Activated CD4-positive, alpha-beta T cell treated with anti-CD3 and anti-CD28 coated beads for 24 hours (primary cell): ENCODE measurements at places on chromosomes 4 and X.

DNA sequence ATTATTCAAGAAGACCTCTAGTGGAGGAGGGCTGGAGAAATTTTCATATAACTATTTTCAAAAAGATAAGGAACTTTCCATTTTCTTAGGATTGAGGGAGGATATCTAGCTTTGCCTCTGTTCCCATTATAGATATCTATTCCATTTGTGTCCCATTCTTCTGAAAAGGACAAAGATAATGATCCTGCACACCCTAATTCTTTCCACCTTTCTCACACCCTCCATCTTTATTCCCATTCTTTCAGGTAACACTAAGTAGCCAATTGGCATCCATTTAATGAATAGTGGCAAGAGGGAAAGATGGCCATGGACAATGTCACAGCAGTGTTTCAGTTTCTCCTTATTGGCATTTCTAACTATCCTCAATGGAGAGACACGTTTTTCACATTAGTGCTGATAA is at the start of gene OR13H1:
Gene OR13H1, plus strand, starts transcription at position 301 of the 400 bp plus-strand sequence. Its CDS starts 0 bp downstream, at position 301.
- DNase-seq: no peak

GRCh38 chr4:75997946-75998345 is 7.2 kb upstream of the SDAD1 start:
- no peak for DNase-seq

- DNase-seq: no peak
These were observed 393.6 kb downstream of the CENPC start for GRCh38 chr4:67151376-67152343.

DNA sequence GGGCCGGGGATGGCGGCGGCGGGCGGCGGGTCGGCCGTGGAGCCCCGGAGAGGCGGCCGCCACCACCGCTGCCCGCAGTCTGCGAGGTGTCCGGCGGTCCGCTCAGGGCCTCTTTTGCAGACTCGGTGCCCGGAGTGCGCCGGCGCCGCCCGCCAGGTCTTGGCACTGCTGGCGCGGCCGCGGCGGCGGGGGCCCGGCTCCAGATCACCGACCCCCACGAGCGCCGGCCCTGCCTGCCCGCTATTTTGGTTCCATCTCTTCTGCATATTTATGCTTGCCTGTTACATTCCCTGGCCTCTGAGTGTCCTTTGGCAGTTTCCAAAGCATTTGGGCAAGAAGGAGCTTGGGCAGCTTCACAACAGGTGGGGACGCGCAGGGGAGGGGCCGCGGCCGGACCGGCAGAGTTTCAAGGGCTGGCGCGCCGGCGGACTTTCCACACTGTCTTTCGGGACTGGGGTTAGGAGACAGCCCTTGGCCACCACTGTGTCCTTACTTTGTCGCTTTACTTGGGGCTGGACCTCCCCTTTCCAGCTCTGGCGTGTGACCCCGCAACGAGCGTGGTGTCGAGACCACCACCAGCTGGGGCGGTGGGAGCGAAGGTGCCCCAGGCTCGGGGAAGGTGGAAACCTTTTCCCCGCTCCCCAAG is 668 bp upstream of the TAPT1 start:
- peak; percentile 17 for DNase-seq

- DNase-seq: no peak
These were observed 82.5 kb downstream of the GATB start for GRCh38 chr4:151678048-151678872.

DNA sequence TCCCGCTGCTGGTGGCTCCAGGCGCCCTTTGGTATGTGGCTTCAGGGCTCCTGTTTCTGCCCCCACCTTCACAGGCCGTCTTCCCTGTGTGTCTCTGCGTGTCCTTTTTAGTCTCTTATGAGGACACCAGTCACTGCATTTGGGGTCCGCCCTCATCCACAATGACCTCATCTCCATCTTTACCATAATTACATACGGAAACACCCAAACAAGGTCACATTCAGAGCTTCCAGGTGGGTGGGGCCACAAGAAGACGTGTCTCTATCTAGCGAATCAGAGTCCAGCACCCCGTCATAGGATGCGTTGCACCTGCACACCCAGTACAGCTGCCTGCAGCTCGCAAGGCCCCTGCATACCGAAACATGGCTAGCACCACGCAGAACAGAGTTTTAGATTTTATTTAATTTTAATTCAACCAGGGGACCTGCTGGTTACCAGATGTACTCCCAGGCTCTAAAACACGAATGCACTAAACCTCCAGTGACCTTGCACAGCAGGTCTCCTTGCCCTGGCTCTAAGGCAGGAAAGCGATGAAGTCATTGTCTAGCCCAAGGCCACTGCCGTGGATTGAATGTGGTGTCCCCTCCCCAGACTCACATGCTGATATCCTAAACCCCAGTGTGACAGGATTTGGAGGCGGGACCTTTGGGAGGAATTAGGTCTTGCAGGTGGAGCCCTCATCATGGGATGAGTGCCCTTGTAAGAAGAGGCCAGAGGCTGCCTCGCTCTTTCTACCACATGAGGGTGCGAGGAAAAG is 30.3 kb downstream of the ABLIM2 start:
- DNase-seq: no peak

DNA sequence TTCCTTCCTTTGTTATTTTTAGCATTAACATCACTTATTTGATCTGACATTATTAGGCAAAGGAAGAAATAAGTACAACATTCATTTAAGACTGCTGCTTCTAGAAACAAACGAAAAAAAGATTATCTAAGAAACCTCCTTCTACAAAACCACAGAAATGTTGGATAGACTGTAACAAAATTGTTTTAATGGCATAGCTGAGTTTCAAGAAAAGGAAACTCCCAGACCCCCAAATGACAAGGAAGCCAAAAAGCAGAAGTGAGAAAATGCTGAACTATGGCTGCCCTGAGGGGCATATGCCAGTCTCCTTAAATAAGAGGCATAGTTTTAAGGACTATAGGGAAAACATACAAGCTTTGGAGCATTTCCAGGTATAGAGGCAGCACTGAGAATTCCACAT is 1431.6 kb upstream of the TENM3 start:
- DNase-seq: no peak

GRCh38 chr4:176838601-176839433 is 46.1 kb upstream of the VEGFC start:
- DNase-seq: no peak

GRCh38 chr4:127162741-127163140 is 470.0 kb upstream of the INTU start:
- no peak for DNase-seq

DNA sequence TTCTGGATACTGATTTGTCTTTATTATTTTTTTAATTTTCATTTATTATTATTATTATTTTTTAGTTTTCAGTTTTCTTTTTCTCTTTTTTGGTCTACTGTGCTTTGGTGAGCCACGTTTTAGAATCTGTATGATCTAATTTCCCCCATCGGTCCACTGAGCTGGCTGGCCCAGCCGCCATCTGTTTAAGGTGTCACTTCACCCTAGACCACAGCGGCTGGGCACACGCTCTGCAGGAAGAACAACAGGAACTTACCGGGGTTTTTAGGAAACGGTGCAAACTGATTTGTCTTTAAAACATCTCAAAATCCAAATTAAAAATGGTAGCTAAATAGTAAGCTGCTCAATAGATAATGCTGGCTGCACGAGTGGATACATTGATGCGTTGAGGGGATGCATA is 48.8 kb upstream of the AMOT start:
- DNase-seq: no peak

DNA sequence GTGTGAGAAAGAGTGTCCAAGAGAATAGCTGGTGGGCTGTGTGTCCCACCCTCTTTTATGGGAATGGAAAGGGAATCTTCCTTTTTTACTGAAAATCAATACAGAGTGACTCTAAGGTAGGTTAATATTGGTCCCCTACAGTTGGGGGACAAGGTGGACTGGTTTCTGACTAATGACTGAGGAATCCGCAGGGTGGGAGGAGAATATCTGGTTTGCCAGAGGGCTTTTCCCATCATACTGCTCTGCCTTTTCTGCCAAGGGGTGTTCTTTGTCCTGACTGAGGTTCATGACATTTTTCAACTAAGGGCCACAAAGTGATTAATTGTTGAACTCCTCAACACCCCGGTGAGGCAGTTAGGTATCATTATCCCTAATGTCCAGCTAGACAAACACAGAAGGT is 261.6 kb downstream of the SPATA18 start:
- DNase-seq: no peak

- no peak for DNase-seq
These were observed 6.4 kb upstream of the FGFBP1 start for GRCh38 chr4:15944895-15945294.

DNA sequence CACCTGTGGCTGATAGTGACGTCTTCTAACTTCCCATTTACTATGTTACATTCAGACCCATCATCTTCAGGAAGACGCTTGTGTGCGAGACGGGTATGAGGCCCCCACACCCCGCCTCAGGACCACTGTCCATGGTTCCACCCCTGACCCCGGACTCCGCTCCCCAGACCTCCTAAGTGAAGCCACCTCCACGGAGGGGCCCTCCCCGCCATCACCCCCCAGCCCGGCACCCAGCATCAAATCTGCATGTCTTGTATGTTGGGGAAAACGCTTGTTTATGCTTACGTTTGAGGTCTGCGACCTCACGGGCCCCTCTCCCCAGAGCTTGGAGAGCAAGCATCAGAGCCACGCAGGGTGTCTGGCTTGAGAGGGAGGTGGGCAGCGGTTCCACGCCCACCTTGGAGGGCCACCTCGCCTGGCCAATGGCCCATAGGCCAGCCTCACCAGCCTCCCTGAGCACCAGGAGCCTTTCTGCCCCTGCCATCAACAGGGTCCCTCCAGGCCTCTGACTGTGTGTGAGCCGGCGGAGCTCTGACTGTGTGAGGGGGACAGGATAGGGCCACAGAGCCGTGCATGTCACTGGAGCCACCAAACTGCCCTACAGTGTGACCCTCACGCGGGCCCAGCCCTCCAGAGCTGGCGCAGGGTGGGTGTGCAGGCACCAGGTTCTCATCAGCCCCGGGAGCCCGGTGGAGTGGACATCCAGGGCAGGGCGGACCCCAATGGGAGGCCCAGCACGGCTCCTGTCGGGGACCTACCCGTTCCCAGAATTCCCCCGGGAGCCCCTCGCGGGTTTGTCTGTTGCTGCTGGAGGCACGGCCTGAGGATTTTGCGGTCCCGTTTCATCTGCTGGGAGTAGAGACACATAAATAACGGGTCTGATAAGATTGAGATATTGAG is 88.4 kb upstream of the NKX1-1 start:
- no peak for DNase-seq

- DNase-seq: no peak
These were observed 118.8 kb upstream of the CBR4 start for GRCh38 chr4:169128902-169129301.

DNA sequence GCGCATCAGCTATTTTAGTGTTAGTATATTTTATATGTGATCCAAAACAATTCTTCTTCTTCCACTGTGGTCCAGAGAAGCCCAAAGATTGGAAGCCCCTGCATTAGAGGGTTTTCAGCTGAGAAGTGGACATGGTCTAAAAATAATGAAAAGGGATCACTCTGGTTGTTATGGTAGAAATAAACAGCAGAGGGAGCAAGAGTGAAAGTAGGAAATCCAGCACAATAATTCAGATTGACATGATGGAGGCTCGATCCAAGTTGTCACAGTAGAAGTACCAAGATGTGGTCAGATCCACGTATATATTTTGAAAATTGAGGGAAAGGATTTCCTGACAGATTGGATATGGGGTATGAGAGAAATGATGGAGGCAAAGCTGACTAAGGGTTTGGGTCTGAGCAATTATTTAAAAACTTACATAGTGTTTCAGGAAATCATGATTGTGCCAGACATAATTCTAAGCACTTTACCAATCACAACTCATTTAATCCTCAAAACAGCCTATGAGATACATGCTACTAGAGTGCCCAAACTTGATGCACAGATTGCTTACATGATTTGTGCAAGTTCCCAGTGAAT is 17.0 kb upstream of the TMEM144 start:
- no peak for DNase-seq

DNA sequence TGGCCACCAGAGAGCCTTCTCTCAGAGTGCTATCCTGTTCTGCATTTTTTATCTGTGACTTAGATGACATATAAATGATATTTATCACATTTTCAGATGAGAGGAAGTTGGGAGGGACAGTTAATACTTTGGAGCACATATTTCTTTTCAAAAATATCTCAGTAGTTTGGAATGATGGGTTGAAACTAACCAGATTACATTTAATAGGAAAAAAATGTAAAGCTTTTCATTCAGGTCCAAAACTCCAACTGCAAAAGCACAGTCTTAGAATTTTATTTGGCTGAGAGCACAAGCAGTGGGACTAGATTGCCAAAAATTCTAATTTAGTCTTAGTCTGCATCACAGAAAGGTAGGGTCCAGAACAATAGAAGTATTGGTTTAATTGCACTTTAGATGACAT is 248.2 kb upstream of the TEX13A start:
- DNase-seq: no peak

DNA sequence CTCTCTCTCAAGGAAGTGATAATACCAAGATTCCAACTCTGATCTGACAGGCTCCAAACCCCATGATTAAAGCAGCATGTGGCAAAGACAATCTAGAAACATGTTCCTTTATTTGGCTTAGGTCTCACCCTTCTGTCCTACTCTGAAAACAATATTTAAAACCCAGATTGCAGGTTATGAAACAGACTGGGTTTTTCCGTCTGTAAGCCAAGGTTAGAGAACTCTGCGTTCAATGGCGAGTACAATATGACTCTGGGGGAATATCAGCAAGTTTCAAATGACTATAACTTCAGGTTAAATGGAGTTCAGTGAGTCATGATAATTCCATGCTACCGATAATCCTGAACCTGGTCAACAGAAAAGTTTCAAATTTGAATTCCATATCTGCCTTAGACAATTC is 50.8 kb downstream of the ANAPC10 start:
- DNase-seq: no peak

GRCh38 chrX:120485315-120485637 is 16.2 kb upstream of the LAMP2 start:
- DNase-seq: no peak

- no peak for DNase-seq
These were observed 13.3 kb upstream of the CD99 start for GRCh38 chrX:2677764-2678163.

DNA sequence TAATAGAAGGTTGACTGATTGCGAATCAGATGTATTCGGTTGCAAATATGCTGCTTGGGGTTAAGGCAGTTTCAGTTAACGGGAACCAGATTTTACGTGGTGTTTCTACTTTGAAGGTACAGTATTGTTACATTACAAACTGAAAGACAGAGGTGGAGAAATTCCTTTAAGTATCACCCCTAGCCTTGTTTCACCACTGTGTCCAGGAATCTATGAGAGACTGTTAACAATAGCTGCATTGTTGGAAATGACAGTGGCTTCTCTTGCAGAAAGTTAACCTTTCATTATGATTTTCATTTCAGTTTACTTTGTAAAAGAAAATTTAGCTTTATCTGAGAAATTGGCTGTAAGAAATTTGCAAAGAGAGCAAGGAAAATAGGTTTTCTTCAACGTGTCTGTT is 2.6 kb downstream of the CDKL5 start:
- DNase-seq: no peak
